ENCODE measurements at places on chromosomes 6 and 20. TPM values are rescaled to one million over a fixed set of nuclear protein-coding genes. Genes with fewer than 3 reads are reported as not detected.

GRCh38 chr6:34236131-34236442 is 586 bp upstream of the HMGA1 start:
- DNase-seq, result no peak

GRCh38 chr6:165854061-165854862 is 191.2 kb upstream of the PDE10A start:
- no peak for DNase-seq

DNA sequence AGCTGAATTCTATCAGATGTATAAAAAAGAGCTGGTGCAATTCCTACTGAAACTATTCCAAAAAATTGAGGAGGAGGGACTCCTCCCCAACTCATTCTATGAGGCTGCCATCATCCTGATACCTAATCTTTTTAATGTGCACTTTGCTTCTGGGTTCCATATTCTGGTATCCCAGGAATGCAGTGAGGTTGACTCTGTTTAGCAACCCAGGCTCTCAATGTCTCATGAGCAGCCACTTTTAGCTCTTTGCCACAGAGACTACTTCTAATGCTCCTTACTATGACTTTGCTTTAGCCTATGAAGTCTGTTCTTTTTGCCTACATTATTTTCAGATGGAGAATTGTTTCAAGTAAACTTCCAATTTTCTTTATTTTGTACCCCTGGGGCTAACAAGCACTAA is 185.5 kb upstream of the NRSN1 start:
- no peak for DNase-seq

- no peak for DNase-seq
Measured at GRCh38 chr6:119158057-119158848, 79.8 kb upstream of the FAM184A start.

RSPO4 gene
- 0.93 TPM for polyA plus RNA-seq

Data from left renal cortex interstitium (tissue), 4 donors.